Peyer's patch (tissue), 4 donors: ENCODE measurements at places on chromosomes 3 and 15. TPM values are rescaled to one million over a fixed set of nuclear protein-coding genes. Genes with fewer than 3 reads are reported as not detected.

GABRB3 gene
- total RNA-seq: 1.7 TPM

MGLL gene
- 56.1 TPM for total RNA-seq

CHRNA3 gene
- total RNA-seq: 1.2 TPM

SPINK8 gene
- total RNA-seq: not detected

ANKRD63 gene
- not detected for total RNA-seq

MKRN2OS gene
- 11.6 TPM for total RNA-seq

RARRES1 gene
- total RNA-seq: 133 TPM

GOLGA8M gene
- total RNA-seq: not detected

ERICH6 gene
- total RNA-seq: not detected

ATP13A4 gene
- 1.1 TPM for total RNA-seq

KAT2B gene
- 46.2 TPM for total RNA-seq

PPARG gene
- 33.7 TPM for total RNA-seq

RPL4 gene
- 638 TPM for total RNA-seq

SERPINI2 gene
- total RNA-seq: 2.4 TPM

SEMA3B gene
- total RNA-seq: 295 TPM

C3orf70 gene
- 6.5 TPM for total RNA-seq

TMEM266 gene
- total RNA-seq: not detected
